Fibroblast of skin of right biceps (primary cell): ENCODE measurements at places on chromosomes 13 and 19.

- DNase-seq, result no peak
These were observed 6.1 kb upstream of the SERPINE3 start for GRCh38 chr13:51333421-51333820.

DNA sequence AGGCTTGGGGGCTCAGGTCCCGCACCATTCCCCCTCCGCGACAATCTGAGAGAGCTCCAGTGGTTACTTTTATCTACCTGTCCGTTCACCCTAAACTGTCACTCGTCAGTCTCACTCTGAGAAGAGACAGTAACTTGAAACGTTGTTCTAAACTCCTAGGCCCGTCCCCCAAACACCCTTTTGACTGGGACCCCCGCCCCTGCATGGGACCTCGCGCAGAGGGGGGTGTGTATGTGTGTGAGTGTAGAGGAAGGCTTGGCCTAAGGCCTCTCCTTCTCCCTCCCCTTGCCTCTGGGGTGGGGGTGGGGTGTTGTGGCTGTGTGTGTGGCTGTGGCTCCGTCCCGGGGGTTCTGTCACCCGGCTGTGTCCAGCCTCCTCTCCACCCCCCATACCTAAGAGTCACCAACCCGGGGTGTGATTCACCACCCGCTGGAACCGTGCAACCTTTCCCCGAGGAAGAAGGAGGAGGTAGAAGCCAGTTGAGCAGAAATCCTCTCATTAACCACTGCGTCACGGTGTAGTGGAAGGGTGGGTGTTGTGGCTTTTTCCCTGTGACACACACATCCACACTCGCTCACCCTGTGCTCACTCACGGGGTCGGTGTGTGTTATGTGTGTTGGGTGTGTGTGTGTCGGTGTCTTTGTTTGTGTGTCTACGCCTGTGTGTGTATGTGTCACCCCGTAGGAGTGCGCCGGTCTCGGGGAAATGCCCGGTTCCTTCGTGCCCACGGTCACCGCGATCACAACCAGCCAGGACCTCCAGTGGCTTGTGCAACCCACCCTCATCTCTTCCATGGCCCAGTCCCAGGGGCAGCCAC, 2.4 kb downstream of the FOSB start:
- peak; percentile 80 for DNase-seq

DNA sequence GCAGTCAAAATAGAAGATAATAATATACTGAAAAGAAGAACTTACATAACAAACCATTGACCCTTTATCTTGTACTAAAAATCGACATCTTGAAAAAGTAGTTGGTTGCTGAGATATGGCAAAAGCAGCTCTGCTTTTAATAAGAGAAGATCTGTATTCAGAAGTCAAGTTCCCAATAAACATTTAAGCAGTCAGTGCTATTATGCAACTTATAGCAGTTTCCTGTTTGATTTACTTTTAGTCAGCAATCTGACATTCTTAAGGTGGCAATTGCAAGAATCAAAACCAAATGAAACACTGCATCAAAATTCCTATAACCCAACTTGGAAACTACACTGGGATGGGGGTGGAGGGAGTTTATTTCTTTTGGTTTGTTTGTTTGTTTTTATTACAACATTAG, 165.5 kb downstream of the TBC1D4 start:
- DNase-seq, result peak; percentile 20

GRCh38 chr19:16871871-16872270, 16.9 kb upstream of the F2RL3 start:
- DNase-seq, result no peak

DNA sequence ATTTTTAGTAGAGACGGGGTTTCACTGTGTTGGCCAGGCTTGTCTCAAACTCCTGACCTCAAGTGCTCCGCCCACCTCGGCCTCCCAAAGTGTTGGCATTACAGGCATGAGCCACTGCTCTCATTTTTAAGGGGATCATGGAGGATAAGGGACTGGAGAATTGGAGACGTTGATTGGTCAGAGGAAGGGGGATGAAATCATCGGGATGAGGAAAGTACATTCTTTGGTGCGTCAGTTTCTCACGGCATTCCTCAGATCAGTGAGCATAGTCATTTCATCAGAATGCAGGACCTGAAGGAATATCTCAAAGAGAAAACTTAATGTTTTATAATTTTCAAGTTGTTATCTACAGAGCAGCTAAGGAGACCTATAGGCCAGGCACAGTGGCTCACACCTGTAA, 14.0 kb downstream of the ZNF114 start:
- peak; percentile 94 for DNase-seq

GRCh38 chr13:101709952-101710351, 257.5 kb downstream of the ITGBL1 start:
- no peak for DNase-seq

DNA sequence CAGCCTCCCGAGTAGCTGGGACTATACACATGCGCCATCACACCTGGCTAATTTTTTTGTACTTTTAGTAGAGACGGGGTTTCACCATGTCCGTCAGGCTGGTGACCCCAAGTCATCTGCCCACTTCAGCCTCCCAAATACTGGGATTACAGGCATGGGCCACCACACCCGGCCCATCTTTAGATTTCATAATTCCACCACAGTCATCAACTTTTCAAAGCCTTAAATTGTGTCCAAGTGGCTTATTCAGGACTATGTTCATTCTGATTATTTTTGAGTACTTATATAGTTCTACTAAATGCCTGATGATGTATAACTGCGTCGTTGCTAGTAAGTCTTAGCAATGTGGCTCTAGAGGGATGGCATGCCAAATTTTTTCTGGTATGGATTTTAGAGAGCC, 36.9 kb downstream of the FLT1 start:
- DNase-seq, result no peak

DNA sequence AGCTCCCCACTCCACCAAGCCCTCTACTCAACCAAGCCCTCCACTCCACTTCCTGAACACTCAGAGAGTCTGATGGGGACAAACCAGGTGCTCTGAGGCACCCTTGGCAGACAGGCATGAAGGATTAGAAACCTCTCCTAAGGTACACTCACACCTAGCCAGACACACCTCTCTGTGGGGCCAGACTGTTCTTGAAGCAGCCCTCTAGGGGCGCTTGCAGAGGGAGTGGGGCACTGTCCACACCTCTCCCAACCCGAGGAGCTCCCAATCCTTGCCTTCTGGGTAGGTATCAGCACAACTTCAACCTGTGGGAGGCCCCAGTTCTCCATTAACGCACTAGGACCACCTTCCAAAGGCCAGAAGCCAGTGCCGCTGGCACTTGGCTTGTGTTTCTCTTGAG, 108.7 kb upstream of the VSTM2B start:
- no peak for DNase-seq

DNA sequence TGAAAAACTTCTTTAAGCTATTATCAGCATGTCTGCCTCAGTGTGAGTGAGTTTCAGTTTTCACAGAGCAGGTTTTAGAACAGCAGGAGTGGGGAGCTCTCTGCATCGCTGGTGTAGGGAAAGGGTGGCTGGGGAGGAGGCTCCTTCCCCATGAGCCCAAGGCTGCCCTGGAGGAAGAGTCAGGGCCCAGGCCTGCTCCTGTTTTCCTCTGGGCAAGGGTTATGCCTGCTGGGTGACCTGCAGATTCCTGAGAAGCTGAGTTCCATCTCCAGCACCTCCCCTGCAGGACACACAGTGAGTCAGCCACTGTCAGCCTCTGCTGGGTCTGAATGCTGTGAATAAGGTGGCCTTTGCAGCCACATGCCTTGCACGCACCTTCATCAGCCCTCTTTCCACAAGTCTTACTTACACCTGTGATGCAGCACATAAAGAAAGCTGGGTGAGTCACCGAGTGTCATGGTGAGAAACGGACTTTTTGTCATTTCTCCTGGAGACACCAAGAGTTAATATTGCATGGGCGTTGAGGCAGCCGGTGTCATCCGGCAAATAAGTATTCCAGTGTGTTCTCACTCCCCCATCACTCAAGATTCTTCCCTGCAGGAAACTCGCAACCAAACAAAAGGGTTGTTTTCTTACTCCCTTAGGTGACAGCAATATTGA, 186.4 kb upstream of the KL start:
- peak; percentile 51 for DNase-seq

DNA sequence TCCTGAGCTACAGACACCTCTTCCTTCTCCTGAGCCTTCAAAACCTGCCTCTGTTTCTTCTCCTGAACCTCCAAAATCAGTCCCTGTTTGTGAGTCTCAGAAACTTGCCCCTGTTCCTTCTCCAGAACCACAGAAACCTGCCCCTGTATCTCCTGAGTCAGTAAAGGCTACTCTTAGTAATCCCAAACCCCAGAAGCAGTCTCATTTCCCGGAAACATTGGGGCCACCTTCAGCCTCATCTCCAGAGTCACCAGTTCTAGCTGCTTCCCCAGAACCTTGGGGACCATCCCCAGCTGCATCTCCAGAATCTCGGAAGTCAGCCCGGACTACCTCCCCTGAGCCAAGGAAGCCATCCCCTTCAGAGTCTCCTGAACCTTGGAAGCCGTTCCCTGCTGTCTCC, 10.0 kb downstream of the CHAMP1 start:
- DNase-seq, result no peak

DNA sequence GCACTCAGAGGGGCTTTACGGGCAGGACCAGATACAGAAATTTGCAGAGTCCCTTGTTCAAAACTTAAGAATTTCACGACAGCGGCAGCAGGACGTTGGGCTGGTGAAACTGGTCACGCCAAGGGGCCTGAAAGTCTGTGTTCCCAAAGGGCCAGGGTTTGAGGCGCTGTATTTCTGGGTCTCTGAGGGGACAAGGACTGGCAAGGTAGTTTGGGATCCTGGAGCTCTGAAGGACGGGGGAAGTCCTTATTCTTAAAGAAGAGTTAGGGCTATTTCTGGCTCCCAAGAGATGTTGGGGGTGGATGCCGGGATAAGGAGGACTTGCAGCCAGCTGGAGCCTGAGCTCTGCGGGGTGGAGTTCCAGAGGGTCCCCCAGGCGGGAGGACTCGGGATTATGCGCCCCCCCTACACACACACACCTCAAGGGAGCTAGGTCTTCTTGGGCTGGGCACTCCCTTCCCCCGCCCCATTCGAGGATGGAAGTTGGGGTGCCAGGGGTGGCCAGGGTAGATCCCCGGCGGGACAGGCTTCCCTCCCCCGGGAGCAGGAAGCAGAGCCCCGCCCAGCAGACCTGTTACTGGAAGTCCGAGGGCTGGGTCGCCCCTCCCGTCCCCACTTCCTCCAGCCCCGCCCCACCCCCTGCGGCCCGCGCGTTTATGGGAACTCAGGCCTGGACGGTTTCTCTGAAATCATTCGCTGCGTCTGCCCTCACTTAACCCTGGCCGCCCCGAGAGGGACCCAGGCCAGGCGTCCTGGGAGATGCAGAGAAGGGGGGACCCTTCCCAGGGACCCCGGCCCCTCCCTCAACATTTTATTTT, 5.6 kb downstream of the BCL3 start:
- peak; percentile 83 for DNase-seq

DNA sequence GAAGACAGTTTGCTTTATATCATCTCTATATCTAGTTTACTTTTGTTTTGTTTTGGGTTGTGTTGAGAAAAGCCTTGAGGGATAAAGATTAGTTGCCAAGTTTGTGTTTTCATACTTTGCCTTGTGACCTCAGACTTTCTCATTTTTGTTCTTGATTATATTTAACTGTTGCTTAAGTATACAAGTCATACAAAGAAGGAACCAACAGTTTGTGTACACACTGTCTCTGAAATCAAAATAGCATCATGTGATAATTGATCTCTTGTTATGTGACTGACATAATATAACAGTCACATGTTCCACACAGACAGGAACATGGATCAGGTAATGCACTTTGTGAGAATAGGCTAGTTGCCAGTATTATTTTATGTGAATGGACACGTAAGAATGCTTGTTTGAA, 70.8 kb downstream of the SHISA2 start:
- no peak for DNase-seq

GRCh38 chr19:43667126-43667875, 2.7 kb downstream of the PLAUR start:
- DNase-seq, result no peak

DNA sequence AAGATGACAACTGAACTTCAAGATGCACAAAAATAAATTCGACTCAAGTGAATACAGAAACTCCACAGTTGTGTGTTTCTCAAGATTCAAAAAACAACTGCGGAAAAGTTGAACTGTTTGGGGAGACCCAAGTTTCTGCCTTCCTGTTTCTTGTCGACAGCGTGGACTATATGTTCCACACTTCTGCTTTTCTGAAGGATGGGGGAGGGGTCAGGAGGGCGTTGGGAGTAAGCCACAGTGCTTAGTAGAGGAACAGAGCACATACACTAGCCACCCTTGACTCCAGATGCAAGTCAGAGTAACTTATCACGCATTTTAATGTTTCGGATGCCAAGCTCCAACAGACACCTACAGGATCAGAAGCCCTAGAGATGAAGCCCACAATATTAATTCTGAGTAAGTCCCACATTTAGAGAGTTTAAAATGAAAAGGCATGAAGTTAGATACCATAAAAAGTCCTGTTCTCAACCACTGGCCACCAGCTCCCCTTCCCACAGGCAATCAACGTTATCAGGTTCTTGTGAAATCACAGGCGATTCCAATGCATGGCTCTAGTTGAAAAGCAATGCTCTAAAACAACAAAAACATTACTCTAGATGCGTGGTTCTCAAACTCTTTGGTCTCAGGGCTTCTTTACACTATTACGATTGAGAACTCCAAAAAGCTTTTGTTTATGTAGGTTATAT, 4.2 kb downstream of the TUBGCP3 start:
- no peak for DNase-seq

DNA sequence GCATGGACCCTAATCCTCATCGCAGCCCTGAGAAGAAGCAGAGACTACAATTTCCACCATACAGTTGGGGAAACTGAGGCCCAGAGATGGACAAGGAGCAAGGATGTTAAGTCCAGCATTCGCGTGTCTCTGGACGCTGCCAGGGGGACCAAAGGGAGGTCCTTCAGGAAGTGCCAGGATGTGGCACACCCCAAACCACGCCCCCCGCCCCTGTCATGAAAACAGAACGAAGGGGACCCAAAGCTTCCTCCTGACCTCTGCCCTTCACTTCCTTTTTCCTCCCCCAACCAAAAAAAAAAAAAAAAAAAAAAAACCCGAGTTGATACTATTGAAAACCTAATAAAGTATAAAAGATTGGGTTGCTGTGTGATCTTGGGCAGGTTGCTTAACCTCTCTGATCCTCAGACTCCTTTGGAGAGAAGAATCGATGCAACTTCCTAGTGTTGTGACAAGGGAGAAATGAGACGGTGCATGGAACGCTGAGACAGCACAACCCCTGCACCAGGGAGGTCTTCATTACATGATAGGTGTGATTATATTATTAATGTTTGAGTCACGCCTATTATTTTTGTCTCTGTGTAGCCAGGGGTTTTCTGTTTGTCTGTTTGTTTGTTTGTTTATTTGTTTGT, 2.7 kb upstream of the ZBTB7A start:
- no peak for DNase-seq

DNA sequence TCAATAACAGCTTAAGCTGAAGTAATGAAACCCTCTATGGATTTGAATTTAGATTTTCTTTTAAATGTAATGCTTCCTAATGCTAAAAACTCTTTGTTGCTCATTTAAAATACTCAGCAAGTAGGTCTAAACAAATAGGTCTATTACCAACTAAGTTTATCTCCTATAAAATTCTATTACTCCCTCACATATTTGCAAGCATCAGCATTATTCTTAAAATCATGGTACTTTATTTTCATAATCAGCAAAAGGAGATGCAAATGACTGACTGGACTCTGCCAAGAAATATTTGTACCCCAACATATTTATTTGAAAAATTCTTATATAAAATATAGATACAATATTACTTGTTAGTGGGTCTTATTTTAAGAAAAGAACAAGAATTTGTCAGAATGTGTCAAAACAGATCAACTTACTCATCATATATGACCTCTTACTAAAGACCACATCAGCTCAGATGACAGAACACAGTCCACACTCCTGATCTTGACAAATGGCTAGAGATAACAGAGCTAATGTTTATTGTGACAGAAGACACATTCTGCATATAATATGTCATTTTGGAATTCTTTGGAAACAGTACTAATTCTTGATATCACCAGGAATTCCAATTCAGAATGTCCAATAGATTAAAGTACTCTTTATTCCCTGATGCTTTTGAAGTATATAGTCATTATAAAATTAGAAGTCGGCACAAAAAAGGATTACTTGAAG, 704.6 kb upstream of the PCDH9 start:
- DNase-seq, result no peak
